ENCODE measurements at places on chromosomes 6 and 20.

DNA sequence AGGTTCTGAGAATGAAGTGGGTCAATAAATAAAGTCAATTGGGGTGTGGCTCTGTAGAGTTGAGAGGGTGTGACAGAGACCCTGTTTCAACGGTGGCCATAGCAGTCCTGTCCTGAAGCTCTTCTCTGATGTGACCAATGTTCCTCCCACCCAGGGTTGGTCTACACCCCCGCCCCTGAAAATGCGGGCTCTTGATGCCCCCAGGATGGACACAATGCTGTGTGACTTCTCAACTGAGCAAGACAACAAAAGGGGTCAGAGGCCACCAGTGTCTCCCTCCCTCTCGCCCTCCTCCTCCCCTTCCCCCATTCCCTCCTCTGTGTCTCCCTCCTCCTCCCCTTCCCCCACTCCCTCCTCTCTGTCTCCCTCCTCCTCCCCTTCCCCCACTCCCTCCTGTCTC lies 41.7 kb upstream of the NXT1 start:
- no peak for DNase-seq

- peak; percentile 37 for DNase-seq
Observed at GRCh38 chr20:25372584-25373336, 17.9 kb downstream of the ABHD12 start.

DNA sequence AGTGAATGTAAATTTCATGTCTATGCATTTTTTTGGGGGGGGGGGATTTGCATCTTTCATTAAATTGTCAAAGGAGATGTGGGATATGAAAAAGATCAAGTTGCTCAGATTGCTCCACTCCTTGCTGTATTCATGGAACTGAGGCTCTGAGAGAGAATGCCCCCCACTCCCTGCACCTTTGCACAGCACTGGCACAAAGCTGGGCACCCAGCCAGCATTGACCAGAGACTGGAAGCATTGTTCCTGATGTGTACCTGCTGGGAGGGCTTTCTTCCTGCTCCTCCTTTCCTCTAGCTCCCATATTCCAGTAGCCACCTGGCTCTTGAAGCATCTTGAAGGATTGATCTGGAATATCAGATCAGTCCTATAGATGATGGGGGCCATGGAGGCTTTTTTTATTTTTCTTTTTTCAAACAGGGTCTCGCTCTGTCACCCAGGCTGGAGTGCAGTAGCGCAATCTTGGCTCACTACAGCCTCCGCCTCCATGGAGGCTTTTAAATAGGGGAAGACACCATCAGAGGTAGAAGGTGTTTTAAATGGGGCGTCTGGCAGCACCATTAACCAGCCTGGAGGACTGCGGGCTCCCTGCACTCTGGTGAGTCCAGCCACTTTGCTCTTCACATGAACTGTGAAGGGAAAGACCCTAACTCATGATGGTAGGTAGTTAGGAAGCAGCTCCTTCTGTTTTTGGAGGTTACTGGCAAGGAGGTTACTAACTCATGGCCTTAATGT lies 10.9 kb downstream of the DUSP15 start:
- DNase-seq = no peak

GRCh38 chr6:32167761-32168262 lies 3.4 kb downstream of the EGFL8 start:
- no peak for DNase-seq

DNA sequence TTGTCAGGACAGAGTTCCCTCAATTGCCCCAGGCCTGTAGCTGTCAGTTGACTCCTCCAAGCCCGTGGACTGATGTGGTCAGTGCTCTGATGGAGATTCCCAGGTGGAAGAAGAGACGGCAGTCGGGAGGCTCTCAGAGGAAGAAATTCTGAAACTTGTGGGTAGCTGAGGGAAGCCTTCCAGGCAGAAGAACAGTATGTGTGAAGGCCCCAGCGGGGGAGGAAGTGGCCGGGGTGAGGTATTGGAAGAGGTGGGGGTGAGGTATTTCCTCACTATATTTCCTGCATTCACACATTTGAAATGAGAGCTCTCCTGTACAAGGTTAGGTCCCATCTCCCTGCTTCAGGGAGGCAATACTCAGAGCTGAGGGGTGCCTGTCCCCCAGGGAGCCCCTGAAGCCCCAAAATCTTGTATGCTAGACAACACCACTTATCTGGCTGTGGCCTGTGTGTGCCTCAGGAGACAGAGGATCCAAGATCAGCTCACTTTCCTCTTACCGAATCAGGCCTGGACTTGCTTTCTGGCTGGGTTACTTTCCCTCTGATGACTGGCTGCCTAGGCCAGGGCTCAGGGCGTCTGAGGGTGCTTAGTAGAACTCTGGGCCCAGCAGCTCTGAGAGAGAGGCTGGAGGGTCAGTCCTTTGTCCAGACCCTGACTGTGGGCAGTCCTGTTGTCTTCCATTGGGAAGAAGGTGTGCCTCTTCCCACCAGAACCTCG lies 49.3 kb upstream of the MYL9 start:
- no peak for DNase-seq

DNA sequence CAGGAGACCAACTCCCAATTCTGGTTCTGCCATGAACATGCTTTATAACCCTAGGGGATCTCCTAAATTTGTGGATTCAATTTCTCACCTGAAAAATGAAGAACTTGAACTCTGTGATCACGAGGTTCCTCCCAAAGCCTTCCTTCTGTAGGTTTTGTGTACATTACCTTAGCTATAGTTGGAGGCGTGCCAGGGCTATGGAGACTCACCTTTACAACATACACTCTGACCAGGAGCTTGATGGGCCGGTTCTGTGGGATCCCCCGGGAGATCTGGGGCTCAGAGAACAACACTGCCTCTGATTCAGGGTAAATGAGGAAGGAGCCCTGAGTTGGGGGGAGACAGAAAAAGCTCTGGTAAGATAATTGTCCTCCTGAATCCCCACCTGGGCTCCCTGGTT lies 34.1 kb downstream of the ERGIC3 start:
- no peak for DNase-seq

- no peak for DNase-seq
Observed at GRCh38 chr6:52661551-52661950, 9.4 kb upstream of the TMEM14A start.

GRCh38 chr20:20820104-20820503 lies 107.7 kb upstream of the RALGAPA2 start:
- DNase-seq = no peak

- no peak for DNase-seq
Observed at GRCh38 chr20:5810800-5811422, 60.7 kb downstream of the SHLD1 start.

GRCh38 chr6:22367346-22367745 lies 70.5 kb upstream of the PRL start:
- DNase-seq = no peak

- no peak for DNase-seq
Observed at GRCh38 chr6:39092124-39092523, 22.9 kb downstream of the SAYSD1 start.

DNA sequence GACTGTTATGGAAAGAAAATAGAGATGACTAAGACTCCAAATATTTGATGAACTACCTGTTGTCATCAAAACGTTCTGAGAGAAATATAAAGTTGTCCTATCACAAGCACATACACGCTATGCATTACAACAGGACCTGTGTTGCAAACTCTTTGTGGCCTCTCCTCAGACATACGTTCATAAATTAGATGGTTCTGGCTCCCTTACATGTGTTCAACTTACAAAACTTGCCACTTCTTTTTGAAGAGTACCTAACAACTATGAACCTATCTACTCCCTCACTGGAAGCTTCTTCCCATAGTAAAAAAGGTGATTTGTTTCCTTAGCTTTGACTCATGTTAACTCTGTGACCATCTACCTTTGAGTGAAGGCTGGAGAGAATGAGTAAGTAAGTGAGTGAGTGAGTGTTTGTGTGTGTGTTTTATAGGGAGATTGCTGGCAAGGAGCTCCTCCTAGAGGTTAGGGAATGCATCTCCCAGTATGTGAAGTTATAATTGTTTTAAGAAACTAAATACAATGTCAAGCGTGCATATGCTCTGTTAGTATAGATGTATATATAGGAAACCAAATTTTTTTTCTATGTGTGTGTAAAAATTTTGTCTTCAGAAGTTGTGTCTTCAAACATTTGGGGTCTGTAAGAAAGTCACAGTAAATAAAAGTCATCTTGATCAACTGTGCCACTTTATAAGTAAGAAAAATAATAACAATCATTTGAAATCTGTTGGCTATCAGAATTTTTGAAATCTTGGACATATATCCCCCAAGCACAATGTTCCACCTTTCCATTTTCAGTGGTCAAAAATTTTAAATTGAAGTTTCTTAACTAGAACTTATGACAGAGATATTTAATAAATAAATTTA lies 1211.1 kb upstream of the GJE1 start:
- peak; percentile 2 for DNase-seq

DNA sequence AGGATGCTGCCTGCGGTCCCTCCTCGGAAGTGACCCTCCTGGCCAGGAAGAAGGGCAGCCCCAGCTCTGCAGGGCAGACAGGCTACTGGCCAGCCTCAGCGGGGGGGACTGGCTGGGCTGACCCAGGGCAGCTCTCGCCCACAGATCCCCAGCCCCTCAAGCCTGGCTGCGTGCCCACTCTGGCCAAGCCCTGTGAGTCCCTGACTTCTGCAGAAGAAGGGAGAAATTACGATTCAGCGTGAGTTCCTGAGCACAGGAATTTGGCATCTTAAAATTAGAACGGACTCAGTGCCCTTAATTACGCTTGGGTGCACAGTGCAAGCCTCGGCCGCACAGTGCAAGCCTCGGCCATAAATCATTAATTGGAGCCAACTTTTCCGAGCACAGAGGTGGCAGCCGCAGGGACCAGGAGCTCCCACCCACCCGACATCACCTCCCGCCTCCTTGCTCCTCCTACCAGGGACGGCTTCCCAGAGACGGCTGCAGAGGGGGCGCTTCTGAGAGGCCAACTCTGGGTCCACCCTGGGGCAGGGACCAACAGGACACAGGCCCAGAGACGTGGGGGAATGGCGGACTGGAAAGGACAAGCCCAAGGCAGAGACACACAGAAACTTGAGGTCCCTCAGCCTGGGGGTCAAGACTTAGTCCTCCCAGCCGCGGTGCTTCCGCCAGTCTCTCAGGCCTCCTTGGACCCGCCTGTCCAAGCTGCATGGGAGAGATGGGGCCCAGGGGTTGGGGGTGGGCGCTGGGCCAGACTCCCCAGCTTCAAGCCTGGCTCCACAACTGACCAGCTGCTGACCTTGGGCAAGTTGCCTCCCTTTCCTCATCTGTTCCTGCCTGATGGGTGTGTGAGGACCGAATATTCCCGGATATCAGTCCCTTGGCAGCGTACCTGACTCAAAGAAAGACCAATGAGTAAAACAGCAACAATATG lies 165.4 kb downstream of the TAF4 start:
- DNase-seq = no peak

- no peak for DNase-seq
Observed at GRCh38 chr20:17806107-17806506, 106.3 kb downstream of the BANF2 start.

Measured in H54 (cell line).